ENCODE measurements at places on chromosomes 1 and 21. TPM values are rescaled to one million over a fixed set of nuclear protein-coding genes. Genes with fewer than 3 reads are reported as not detected.

Gene F13B
- total RNA-seq: not detected

Gene LHX8
- not detected for total RNA-seq

Gene PAQR6
- total RNA-seq: 1.6 TPM

Gene NOTCH2NLA
- total RNA-seq: 37.7 TPM

Gene LRP8
- 7.9 TPM for total RNA-seq

Gene RNU1-1
- total RNA-seq: under 0.01 TPM

Gene LAPTM5
- 3.6 TPM for total RNA-seq

Gene OPRD1
- 0.79 TPM for total RNA-seq

Gene SPRR2A
- total RNA-seq: not detected

Gene EXO1
- total RNA-seq: 11.4 TPM

Gene LPAR3
- 0.39 TPM for total RNA-seq

Gene CAMK1G
- total RNA-seq: not detected

Gene PPM1J
- 5.2 TPM for total RNA-seq

All from placental epithelial cell (primary cell).